ENCODE measurements at places on chromosomes 1 and 21.
A peak's percentile ranks its signal among the peaks of the same experiment; 100 is the strongest.

GRCh38 chr21:45558044-45558721 is 15.9 kb upstream of the SLC19A1 start:
- DNase-seq, result no peak

- DNase-seq, result no peak
These were observed 411.4 kb upstream of the DEPDC1 start for GRCh38 chr1:68908316-68908715.

DNA sequence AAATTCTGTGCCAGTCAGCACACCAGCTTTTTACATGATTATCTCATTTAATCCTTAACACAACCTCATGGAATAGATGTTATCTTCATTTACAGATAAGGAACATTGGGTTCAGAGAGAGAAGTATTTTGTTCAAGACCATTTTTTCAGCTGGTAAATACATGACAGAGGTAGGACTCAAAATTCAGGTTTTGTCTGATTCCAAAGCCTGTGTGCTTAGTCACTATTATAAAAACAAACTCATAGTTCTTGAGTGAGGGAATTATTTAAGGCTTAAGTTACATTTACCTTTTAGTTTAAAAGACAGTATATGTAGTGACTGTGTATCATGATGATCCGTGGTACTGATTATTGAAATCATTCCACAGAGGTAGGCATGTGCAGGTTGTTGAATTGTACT is 125.2 kb downstream of the MAGI3 start:
- no peak for DNase-seq

- DNase-seq, result no peak
These were observed 16.1 kb downstream of the COL6A1 start for GRCh38 chr21:45997495-45998275.

DNA sequence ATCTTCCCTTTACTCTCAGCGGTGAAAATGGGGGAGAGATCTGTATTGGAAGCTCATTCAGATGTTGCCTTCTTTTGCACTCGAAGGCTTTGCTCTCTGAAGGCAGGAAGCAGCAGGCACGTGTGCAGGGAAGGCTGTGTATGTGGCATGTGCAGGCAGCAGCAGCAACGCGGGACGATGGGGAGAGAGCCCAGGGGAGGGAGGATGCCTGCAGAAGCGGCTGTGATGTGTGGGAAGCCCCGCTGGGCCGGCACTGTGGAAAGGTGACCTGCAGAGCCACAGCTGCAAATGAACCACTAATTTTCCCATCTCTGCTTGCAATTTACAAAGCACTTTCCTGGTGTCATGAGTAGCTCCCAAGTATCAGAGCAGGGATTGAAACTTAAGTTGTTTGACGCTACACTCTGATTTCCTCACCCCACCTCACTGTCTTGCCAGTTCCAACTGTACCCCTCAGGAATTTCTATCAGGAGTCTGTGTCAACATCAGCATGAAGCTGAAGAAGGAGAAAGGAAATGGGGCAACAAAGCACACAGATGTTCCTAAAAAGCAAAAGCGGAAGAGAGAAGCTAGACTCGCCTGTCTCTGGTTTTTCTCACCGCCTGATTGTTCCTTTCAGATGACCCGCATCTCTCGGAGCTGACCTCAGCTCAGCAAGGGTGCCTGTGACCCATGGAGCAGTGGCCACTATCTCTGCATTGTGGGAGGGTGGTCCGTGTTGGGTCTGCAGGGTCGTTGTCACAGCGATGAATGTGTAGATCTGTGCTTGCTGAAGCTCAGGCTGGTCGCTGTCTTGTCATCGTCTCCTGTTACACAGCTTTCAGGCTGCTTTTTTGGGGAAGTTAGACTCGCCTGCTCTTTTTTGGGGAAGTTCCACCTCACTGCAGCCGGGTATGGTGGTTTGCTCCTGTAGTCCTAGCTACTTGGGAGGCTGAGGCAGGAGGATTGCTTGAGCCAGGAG is 156.1 kb downstream of the KIF26B start:
- DNase-seq, result peak; percentile 9

GRCh38 chr1:165484532-165484931 is 39.6 kb upstream of the RXRG start:
- no peak for DNase-seq

GRCh38 chr21:31732597-31733550 is 956 bp upstream of the SCAF4 start:
- DNase-seq, result no peak

GRCh38 chr21:42784896-42785451 is 94.4 kb downstream of the WDR4 start:
- no peak for DNase-seq

- no peak for DNase-seq
These were observed 130.9 kb downstream of the FOXD2 start for GRCh38 chr1:47568763-47569162.

DNA sequence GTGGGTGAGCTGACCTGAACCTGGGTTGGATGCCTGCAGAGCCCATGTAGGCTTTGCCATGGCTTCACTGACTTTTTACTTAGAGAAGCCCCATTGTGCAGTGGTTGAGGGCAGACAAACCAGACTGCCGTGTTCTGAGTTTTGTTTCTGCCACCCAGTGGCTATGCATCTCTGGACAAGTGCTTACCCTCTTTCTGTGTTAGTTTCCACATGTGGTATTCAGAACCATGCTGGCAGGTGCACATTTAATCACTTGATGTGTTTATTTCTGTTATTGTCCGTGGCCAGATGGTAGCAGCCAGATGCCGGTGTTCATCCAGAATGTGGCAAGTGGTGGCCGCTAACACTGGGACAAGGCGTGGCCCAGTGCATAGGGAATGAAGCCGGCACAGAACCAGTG is 10.3 kb upstream of the PTPN7 start:
- no peak for DNase-seq

DNA sequence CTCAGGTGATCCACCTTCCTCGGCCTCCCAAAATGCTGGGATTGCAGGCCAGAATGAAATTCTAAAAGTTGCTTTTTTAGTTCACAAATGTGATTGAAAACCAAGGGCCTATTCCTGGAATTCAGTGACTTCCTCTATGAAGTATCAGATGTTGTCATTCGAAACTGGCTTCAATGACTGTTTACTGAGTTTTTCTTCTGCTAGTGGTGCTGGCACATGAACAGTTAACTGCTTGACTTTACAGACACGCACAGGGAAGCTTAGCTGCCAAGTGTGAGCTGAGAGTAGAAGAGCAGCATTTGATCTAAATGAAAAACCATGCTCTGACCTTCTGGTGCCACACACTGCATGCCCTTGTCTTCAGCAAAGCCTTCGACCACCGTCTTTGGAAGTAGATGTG is 32.8 kb upstream of the AJAP1 start:
- no peak for DNase-seq

DNA sequence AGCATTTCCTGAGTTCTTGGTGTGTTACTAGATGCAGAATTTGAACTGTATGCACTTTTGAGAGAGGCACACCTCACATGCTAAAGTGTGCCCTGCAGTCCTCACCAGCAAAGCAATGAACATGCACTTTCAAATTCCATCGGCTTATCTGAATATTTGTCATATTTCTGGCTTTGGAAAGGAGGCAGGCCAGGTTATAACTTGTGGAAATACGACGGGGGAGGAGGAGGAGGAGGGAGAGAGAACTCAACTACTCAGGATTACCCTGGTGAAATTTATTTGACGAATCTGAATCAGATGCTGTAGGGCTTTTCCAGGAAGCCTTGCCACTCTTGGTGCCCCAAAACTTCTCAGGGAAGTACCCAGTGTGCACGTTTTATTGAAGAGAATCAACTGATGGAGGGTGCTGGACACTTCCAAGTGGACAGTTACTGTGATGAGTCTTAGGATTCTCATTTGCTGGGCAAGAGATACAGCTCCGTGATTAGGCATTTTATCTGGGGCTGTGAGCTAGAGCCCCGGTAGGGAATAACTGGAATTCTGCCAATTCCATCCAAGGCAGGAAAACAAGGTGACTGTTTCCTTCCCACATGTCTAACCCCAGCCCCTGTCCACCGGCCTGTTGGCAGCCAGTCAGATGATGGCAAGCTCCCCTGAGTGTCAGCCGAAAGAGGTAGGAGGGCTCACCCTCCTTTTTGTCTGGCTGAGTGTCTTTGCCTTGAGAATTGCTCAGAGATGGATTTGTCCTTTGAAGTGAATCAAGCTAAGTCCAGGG is 3.8 kb downstream of the PDPN start:
- no peak for DNase-seq

Measured in activated CD4-positive, alpha-beta T cell treated with anti-CD3 and anti-CD28 coated beads, Interleukin-2, amount 50 U/mL, for 1 hour (primary cell).